ENCODE measurements at places on chromosomes 2 and 18.

- no peak for DNase-seq
Measured at GRCh38 chr2:143225931-143226330, 96.7 kb downstream of the ARHGAP15 start.

DNA sequence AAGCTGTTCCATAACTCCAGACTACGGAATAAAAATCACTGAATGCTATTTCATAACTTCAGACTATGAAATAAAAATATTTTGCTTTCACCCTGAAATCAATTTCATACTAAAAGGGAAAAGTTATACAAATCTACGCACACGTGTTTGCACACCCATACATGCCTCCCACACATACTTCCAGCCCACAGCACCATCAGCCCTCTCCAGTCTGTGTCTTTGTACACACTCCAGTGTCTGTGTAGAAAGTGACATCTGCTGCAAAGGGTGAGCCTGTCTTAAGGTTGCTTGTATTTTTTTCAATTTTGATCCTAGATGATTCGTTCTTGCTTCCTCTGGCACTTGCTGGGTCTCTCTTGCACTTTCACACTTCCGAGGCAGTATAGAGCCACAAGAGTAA is 53.6 kb downstream of the VIT start:
- no peak for DNase-seq

- DNase-seq = no peak
Measured at GRCh38 chr18:59658941-59659340, 38.3 kb downstream of the CCBE1 start.

DNA sequence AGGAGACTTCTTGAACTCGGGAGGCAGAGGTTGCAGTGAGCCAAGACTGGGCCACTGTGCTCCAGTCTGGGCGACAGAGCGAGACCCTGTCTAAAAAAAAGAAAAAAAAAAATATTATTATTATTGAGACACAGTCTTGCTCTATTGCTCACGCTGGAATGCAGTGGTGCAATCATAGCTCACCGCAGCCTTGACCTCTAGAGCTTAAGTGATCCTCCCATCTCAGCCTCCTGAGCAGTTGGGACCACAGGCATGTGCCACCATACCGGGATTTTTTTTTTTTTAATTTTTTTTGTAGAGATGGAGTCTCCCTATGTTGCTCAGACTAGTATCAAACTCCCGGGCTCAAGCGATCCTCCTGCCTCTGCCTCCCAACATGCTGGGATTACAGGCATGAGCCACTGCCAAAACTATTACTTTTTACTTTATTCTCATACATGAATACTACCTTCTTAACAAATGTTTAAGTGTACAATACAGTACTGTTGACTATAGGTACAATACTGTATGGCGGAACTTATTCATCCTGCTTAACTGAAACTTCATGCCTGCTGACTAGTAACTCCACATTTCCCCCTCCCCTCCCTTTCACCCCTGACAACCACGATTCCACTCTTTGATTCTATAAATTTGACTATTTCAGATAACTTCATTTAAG is 15.5 kb downstream of the FBXO11 start:
- DNase-seq = no peak

GRCh38 chr2:197037863-197038398 is 111.4 kb upstream of the PGAP1 start:
- no peak for DNase-seq

- DNase-seq = no peak
Measured at GRCh38 chr2:105432749-105433148, 33.9 kb upstream of the FHL2 start.

DNA sequence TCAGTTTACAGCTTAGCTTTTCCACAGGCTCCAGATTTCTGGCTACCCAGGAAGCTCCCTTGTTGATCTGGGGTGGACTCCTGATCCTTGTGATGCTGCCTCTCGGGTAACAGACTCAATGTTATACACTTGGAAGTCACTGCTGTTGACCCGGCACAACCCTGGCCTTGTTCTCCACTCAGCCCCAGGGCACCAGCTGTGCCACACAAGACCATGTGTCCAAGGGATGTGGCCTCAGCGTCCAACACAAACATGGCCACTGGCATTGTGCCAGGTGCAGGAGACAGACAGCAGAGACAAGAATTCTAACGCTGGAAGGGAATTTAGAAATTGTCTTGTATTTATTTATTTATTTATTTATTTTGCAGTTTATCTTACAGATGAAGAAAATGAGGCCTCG is 39.0 kb upstream of the PPP4R1 start:
- DNase-seq = no peak

- no peak for DNase-seq
Measured at GRCh38 chr2:201866643-201867473, 60.5 kb downstream of the CDK15 start.

GRCh38 chr2:112706170-112706664 is 14.6 kb upstream of the NT5DC4 start:
- no peak for DNase-seq

GRCh38 chr2:174059178-174059883 is 94.2 kb upstream of the SP3 start:
- DNase-seq = no peak

- DNase-seq = no peak
Measured at GRCh38 chr2:179787601-179788000, 73.8 kb downstream of the ZNF385B start.

DNA sequence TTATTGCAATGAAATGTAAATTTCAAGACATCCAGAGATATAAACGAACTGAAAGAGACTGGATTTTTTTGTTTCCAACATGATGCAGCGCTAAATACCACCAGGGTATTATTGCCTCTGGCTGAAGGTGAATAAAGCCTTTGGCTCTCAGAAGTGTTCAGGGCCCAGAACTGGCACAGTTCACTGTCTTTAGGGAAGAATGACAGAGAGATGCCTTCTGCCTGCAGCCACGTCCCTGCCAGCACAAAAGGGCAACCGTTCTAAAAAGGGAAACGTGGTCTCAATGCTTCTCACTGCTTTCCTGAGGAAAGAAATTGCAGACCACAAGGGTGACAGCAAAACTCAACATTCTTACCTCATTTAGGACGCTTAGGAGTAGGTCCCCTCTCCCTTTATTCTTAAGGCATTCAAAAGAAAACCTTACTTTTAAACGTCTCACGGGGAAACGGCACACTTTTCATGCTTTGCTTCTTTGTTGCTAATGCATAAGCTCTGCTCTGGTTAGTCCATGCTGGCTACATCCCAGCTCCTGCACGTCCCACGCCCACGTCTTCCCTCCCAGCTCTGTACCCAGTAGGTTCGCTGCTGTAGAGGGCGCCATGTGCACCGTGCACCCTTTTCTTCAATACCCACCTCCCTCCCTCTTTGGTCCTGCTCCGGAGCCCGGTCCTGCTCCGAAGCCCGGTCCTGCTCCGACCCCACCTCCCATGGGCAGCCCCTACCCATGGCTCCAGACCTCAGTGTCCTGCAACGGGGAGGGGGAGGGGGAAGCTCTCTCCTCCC is 171.0 kb downstream of the HRH4 start:
- DNase-seq = no peak

- DNase-seq = no peak
Measured at GRCh38 chr18:22346401-22346952, 71.2 kb downstream of the CTAGE1 start.
